ENCODE measurements at places on chromosomes 11 and 22.

DNA sequence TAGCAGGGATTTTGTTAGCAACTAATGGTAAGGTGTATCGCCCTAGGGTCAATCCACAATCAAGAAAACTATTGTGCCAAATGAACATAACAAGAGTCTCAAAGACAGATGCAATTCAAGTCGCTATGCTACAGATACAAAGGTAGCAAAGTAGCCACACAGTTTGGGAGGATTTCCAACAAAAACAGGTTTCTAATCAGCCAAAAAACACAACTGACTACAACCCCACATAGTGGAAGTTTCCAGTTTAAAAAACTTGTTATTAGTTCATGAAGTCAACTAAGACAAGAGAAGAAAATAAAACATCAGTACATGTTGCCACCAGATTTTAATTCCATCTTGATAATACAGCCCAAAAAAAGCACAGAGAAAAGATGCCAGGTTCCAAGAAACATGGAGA, 38.0 kb downstream of the MYH9 start:
- no peak for DNase-seq

- DNase-seq: no peak
Observed at GRCh38 chr22:50713571-50714056, 24.4 kb upstream of the ACR start.

DNA sequence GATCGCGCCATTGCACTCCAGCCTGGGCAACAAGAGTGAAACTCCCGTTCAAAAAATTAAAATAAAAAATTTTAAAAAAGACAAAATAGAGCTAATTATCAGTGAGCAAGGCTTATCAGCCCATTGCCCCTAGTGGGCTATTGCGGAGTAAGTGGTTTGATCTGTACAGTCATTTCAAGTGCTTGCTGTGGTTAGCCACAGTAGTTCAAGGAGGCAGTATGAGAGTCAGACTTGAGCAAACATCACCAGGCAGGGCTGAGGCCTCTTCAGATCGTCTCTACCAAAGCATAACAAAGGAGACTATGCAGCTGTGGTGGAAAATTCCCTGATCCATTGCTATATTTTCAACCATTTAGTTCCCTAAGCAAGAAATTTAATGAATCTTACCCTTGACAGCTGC, 4.3 kb upstream of the SBF2 start:
- DNase-seq: no peak

DNA sequence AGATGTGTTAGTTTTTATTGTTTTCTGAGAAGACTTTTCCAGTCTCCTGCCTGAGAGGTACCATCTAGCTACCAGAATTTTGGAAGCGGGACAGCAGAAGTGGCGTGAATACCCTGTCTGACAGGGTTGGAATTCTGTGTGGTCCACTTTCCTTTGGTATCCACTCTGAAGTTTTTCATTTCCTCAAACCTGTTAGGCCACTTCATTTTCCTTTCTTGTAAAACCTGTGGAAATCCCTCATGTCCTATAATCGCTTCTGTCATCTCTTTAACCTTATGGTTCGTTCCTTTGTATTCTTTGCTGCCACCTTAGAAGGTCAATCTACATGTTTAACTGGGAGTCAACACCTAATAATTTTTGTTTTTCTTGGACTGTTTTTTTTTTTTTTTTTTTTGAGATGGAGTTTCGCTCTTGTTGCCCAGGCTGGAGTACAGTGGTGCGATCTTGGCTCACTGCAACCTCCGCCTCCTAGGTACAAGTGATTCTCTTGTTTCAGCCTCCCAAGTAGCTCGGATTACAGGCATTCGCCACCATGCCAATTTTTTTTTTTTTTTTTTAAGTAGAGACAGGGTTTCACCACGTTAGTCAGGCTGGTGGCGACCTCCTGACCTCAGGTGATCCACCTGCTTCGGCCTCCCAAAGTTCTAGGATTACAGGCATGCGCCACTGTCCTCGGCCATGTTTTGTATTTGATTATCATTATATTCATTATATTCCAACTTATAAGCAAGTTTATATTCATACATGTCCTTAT, 7.1 kb downstream of the SFI1 start:
- no peak for DNase-seq

GRCh38 chr22:45316796-45317526, 7.2 kb downstream of the FAM118A start:
- no peak for DNase-seq

- no peak for DNase-seq
Observed at GRCh38 chr11:8690374-8691342, 8.1 kb downstream of the RPL27A start.

GRCh38 chr22:44701187-44701790, 715 bp upstream of the PRR5 start:
- DNase-seq: no peak

GRCh38 chr11:63699896-63700295, 18.6 kb downstream of the RTN3 start:
- DNase-seq: no peak

DNA sequence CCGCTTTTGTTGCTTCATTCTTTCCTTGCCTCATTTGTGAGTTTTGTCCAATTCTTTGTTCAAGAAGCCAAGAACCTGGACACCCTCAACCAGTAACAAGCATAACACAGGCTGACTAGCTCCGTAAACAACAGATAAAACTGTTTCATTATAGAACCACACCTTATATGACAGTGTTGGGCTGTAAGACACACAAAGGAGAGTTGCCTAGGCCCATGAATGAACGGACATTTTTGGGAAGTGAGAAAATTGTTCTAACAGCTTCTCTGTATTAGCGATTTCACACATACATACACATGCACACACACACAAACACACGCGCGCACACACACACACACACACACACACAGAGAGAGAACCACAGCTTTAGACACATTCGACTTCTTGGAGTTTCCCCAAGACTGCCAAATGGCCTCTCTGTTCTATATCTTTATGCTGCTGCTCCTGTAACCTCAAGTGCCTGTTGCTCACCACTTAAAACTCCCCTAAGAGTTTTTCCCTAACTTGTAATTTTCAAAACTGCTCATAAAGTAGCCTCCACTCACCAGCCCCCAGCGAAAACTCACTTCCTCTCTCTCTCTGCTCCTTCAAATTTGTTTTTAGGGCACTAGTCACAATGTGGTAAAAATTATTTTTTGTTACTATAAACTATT, 35.9 kb downstream of the CTSC start:
- no peak for DNase-seq
